Activated CD8-positive, alpha-beta memory T cell treated with anti-CD3 and anti-CD28 coated beads for 1 hour (primary cell): ENCODE measurements at places on chromosomes 12 and 14.

- no peak for DNase-seq
Observed at GRCh38 chr12:53208877-53209463, 1.9 kb upstream of the ITGB7 start.

DNA sequence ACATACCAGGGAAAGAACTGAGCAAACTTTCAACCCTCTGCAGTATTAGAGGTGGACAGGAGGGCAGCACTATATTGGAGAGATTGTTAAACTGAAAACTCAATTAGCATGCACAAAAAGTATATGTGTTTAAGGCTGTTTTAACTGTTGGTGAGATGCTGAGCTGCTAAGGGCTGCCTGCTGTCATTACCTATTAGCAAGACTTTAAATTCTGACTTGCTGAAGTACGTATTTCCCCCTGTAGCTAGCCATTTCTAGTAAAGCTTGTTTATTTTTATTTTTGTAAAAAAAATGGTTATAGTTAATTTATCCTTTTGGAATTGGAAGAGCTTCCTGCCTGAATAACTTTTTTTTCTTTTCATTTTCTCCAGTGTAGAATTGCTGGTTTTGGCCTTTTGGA, 92.2 kb downstream of the CACNA1C start:
- no peak for DNase-seq

GRCh38 chr14:27091973-27092372, 494.1 kb upstream of the NOVA1 start:
- no peak for DNase-seq

DNA sequence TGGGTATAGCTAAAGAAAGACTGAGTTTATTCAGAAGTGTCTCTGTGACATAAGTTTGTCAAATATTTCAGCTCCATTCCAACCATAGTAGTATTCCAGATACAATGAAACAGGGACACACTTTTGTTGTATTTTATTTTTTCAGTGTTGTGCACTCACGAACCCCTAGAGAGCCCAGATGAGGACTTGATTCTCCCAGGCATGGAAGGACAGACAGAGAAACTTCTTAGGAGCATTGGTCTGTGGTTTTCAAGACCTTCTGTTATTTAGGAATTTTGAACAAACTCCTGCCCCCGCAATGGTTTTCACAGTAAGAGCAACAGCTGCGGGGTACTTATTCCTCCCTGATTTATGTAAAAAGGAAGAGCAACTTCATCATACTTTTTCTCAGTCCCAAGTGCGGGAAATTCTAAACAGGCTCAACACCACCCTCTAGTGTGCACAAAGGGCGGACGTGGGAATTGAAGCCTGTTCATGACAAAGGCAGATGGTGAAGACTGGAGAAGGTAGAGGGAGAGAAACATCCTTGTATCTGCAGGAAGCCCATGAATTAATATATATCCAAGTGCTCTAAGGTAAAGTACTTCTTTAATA, 147.6 kb downstream of the PAH start:
- DNase-seq: no peak

- no peak for DNase-seq
Observed at GRCh38 chr14:52304248-52304904, 9.7 kb upstream of the PTGER2 start.

DNA sequence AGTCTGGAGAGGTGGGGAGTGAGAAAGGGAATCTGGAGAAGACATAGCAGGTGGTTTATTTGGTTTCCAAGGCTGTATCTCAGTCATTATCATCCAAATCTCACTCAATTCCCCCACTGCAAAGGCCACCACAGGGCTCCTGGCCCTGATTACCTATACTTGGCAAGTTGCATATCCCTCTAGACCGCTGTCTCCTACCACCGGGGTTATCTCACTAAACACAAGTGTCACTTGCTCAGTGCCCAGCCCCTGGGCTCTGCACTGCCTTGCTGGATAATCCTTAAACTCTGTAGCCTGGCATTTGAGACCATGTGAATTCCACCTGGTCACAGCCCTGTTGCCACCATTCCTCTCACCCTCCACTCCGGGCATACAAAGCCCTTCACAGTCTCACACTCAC, 119.0 kb downstream of the RTN1 start:
- no peak for DNase-seq

GRCh38 chr14:68527329-68527851, 265.5 kb downstream of the ZFP36L1 start:
- DNase-seq: no peak

- DNase-seq: no peak
Observed at GRCh38 chr12:54734196-54734950, 86.2 kb upstream of the DCD start.

GRCh38 chr12:53295891-53296219, 513 bp downstream of the PFDN5 start:
- no peak for DNase-seq

GRCh38 chr12:19749906-19750574, 310.7 kb downstream of the AEBP2 start:
- DNase-seq: no peak

- no peak for DNase-seq
Observed at GRCh38 chr12:33650832-33651231, 211.2 kb upstream of the SYT10 start.

GRCh38 chr14:46989566-46989965, 338.0 kb upstream of the RPL10L start:
- DNase-seq: no peak
